ENCODE measurements at places on chromosomes 1 and 21.

DNA sequence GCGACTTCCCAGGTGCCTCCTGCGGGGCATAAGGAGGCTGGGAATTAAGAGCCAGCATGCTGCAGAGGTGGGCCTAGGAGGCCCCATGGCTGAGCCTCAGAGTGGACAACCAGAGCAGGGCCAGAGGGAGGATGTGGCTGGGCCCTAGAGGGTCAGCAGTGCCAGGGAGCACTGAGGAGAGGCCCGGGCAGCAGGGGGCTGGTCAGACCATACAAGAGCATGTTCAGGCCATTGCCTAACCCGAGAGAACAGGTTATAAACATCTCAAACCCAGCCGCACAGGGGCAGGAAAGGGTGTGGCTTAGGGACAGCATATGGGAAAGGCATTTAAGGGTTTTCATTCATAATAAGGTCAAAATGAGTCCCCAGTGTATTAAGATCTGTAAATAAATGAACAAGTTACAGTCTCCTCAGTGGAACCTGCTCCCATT, 51.1 kb downstream of the IER5 start:
- DNase-seq = no peak

DNA sequence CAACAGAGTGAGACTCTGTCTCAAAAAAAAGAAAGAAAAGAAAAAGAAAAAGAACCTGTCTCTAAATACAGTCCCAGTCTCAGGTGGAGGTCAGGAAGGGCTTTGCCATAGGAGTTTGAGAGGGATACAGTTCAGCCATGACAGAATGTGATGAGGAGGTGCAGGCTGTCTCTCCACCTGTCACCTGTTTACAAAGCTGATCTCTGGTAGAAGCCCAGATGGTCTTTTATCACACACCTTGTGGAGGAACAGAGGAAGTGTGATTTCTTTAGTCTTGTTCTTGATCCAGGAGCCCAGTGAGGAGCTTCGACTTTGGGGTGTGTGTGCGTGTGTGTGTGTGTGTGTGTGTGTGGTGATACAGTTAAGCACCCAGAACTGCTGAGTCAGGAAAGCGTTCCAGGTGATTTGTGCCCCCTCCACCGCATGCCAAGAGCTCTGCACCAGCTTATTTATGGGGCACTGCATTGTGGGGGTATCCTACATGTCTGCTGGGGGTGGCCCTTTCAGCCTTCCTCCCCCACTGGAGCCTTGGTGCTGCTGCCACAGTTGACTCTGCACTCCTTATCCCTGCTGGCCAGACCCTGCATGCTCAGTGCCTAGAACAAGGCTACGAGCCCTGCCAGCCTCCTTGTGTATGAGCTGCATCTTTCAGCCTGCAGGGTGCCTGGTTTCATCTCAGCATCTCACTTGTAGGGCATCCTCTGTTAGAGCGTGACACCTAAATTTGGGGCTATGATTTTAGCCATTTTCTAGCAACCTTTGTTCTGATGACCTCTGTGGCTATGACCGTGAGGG, 19.3 kb downstream of the DOP1B start:
- no peak for DNase-seq

DNA sequence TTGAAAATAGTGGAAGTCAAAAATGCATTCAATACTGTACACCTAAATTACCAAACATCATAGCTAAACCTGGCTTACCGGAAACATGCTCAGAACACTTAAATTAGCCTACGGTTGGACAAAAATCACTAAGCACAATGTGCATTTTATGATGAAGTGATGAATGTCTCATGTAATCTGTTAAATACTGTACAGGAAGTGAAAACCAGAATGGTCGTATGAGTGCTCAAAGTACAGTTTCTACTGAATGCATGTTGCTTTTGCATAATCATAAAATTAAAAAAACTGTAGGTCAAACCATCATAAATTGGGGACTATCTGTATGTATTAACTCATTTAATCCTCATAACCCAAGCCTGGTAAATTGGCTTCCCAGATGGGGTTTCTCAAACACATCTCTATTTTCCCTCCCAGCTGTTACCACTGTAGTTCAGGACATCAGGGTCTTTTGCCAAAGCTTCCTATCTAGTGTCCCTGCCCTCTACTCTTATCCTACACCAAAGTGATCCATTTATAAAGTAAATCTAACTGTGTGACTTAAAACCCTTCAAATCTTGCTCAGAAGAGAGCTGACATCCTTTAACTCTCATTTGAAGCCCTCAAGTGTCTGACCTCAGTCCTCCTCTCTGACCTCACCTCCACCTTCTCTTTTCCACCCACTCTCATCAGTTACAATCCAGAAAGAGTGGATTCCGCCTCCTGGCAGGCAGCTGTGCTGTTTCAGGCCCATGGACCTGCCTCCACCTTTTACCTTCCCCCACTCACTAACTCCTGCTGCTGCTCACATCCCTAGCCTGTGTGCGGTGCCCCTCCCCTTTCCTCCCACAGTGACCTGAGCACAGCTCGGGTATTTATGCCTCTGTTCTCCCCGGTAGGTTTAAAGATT, 356.4 kb upstream of the ST6GALNAC5 start:
- DNase-seq = no peak

DNA sequence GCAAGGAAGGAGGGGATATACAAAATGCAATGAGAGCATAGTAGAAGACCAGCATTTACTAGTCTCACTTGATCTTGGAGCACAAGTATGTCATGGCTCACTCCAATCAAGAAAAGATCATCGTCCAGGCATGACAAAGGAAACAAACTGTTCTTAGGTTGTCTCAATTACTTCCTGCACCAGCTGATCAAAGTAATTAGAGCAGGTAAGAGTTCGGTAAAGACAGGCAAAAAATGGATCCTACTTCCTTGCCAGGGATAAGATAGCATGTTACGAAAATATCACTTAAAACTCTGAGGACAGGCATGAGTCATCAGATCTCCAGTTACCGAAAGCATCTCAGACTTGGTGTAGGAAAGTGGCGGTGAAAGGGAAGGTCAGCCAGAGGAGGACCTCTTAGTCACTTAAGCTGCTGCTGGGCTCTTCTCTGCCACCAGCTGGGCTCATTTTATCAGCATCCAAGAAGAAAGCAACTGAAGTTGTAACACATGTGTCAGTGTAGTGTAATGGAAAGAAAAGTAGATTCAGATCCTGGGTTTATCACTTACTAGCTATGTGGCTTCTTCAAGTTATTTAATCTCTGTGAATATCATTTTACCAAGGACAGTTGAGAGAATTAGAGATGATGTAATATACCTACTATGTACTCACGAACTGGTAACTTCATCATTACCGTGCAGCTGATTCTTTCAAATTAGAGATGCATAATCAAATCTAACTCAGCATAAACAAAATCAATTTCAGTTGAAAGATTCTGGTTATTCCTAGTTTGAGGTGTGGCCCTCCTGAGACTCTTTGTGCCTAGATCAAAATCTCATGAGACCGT, 46.8 kb downstream of the XCL1 start:
- DNase-seq = no peak

DNA sequence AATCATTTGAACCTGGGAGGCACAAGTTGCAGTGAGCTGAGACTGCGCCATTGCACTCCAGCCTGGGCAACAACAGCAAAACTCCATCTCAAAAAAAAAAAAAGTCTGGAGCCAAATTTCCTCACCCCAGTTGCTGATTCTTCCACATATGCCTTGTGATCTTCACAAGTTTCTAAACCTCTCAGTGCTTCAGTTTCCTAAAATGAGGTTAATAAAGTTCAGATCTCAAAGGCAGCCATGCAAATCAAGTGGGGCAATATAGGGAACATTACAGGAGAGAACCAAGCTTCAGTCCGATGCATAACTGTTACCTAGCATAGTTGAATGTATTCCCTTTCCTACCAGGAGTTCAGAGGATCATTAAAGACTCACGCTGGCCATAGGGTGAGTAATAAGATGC, 4.8 kb downstream of the ITLN1 start:
- DNase-seq = no peak

DNA sequence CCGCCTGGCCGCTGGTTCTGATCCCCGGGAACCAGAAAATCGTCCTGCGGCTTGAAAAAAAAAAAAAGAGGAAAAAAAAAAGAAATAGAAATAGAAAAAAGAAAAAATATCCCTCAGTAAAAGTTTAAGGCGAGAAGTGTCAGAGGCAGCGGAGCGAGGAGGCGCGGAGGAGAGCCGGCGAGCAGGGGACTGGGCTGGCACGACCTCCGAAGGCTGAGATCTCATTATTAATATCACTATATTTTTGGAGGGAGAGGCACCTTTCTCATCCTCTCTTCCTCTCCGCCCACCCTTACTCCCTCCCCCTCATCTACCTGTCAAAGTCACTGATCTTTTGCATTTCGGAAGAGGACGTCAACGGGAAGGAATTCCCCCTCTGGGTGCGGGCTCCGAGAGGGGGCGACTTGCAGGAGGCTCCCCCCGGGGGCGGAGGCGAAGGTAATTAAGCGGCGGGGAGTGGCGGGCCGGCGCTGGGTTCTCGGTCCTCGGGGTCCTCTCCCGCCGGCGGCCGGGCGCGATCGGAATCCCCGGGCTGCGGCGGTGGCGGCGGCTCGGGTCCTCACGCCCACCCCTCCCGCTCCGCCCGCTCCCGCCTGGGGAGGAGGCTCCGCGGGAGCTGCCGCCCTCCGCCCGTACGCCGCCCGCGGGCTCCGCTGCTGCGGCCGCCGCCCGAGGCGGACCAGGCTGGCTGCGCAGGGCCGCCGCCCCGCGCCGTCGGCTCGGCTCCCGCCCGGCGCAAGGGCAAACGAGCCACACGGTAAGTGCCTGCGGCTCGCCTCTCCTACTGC, at the start of gene NTNG1:
Gene NTNG1 (plus strand): TSS at position 337 of the 788 bp plus-strand sequence.
- no peak for DNase-seq
